ENCODE measurements at places on chromosomes 4 and X. TPM values are rescaled to one million over a fixed set of nuclear protein-coding genes. Genes with fewer than 3 reads are reported as not detected.
A peak's percentile ranks its signal among the peaks of the same experiment; 100 is the strongest.

DNA sequence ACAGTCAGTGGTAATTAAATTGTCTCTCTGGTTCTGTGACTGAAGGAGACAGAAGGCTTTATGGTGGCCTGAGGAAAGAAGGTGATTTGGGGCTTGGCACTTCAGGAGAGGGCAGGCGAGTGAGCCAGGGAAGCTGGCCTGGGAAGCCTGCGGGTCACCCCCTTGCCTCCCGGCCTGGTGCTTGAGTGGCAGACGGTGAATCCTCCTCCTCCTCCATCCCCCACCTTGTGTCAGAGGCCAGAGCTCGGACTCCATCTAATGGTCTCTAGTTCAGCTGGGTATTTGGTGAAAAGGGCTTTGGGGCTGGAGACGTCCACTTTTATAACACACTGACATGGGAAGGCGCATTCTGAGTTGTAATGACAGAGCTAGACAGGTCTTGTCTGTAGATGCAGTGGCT lies 8.7 kb downstream of the TMEM187 start:
- no peak for DNase-seq

DNA sequence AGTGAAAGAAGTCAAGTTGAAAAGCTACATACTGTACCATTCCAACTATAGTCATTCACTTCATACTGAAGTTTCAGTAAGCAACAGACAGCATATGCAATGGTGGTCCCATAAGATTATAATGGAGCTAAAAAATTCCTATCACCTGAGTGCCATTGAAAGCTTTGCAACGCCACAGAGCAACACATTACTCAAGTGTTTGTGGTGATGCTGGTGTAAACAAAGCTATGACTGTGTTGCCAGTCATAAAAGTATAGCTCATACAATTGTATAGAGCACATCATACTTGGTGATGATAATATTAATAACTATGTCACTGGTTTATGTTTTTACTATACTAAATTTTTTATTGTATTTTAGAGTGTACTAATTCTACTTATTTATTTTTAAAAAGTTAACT lies 78.9 kb downstream of the NAF1 start:
- DNase-seq: no peak

DNA sequence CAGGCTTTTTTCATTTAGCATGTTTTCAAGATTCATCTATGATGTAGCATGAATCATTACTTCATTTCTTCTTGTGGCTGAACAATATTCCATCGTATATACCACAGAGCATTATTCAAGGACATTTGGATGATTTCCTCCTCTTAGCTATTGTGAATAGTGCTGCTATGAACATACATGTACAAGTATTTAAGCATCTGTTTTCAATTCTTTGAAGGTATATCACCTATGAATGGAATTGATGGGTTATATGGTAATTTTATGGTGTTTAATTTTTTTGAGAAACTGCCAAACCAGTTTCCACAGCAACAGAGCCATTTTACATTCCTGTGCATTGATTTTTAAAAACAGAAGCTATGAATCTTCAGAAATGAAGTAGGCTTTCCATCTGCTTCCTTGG lies 36.1 kb upstream of the WDR19 start:
- no peak for DNase-seq

GRCh38 chr4:6106156-6106555 lies 87.9 kb upstream of the C4orf50 start:
- DNase-seq: no peak

- no peak for DNase-seq
Observed at GRCh38 chr4:172011196-172011595, 198.0 kb downstream of the GALNTL6 start.

DNA sequence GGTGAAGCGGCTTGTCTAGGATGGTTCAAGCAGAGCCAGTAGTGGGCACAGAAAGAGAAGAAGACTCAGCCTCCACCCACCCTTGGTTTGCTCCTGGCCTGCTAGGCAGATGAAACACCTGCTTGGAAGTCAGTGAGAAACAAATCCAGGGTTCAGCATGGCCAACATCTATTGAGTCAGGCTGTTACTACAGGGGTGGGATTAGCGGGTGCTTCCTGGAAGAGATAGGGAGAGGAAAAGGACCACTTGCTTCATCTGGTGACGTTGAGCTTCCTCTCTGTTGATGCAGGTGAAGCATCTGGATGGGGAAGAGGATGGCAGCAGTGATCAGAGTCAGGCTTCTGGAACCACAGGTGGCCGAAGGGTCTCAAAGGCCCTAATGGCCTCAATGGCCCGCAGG lies 3.0 kb downstream of the MAGED2 start:
- DNase-seq: no peak

- no peak for DNase-seq
Observed at GRCh38 chr4:119317990-119318389, 3.9 kb downstream of the FABP2 start.

DNA sequence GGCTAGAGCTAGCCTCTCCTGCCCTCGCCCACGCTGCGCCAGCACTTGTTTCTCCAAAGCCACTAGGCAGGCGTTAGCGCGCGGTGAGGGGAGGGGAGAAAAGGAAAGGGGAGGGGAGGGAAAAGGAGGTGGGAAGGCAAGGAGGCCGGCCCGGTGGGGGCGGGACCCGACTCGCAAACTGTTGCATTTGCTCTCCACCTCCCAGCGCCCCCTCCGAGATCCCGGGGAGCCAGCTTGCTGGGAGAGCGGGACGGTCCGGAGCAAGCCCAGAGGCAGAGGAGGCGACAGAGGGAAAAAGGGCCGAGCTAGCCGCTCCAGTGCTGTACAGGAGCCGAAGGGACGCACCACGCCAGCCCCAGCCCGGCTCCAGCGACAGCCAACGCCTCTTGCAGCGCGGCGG lies at the start of gene AR:
AR (plus strand) TSS at position 204 of the 400 bp plus-strand sequence. CDS start 1,126 bp downstream, outside the sequence.
- peak; percentile 0 for DNase-seq

DNA sequence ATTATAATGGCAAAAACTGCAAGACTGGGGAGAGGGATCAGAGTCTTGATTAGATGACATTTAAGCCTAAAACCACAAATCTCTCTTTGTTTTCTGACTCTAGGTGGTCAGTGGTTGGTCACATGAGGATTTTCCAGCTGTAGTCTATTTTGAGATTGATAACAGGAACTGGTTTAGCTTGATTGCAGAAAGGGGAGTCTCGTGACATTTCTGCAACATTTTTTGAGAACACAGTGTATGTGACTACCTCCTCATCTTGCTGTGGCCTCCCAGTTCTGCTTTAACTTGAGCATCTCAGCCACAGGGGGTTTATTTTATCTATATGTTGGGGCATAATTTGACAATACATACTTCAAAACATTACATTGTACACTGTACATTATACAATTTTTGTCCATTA lies 726.4 kb upstream of the MAGEB2 start:
- DNase-seq: no peak

- DNase-seq: no peak
Observed at GRCh38 chrX:40875476-40875875, 140.1 kb upstream of the MED14 start.

DNA sequence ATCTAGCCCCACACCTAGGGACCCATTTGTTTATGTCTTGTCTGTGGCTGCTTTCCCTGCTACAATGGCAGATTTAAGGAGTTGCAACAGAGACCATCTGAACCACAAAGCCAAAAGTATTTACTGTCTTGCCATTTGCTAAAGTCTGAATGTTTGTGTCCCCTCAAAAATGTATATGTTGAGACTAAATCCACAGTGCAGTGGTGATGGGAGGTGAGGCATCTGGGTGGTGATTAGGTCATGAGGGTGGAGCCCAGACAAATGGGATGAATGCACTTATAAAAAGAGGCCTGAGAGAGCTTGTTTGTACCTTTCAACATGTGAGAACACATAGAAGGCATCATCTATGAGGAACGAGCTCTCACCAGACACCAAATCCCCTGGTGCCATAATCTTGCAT lies 137.3 kb downstream of the TMEM144 start:
- DNase-seq: peak; percentile 55

DNA sequence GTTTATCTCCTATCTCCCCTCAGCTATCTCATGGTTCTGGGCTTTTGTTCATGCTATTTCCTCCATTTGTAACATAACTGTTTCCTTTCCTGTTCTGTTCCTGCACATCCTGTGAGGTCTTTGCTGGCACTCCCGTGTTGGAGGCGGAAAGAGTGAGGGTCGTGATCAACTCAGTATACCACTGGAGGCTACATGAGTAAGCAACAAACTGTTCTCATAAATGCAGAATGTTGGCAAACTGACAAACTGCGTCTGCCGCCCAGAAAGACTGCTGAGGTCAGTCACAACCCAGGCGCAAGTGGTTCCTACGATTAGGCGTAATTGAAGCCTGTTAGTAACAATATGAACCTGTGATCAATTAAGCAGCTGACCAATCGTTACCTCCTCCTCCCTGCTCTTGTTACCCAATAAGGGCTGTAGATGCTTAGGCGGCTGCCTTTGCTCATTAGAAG lies 48.8 kb downstream of the C4orf33 start:
- DNase-seq: no peak

DNA sequence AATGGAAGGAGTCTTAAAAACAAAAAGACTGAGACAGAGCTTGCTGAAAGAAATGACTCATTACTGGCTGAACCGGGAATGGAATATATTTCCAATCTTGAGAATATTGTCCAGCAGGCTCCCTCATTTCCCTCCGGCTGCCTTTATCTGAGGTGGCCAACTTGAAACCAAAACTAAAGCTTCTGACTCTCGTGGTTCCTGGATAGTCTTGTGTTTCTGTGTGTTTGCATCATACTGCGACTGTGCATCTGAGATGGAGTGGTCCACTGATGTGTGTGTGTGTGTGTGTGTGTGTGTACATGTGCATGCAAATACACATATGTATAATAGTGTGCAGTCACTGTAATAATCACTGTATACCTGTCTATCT lies 145.6 kb upstream of the SCML1 start:
- DNase-seq: no peak

- DNase-seq: no peak
Observed at GRCh38 chrX:107563824-107564223, 64.5 kb upstream of the PRPS1 start.

DNA sequence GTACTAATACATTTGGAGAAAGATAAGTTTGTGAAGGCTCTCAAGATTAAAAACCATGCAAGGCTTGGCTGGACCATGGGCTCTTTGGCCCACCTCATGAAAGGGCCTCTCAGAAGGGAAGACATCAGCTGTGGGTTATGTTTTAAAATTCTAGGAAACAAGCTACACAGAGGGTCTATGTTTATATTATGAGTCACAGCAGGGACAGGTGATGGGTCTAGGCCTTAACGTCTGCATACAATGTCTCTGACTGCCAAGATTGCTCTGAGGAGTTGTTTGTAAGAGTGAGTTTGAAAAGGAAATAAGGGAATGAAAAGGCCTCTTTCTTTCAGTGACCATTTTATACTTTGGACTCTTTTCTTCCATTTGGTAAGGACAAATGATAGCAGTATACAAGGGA lies 77.0 kb upstream of the ARMCX2 start:
- DNase-seq: no peak

GRCh38 chr4:146949559-146949958 lies 3.9 kb upstream of the TTC29 start:
- no peak for DNase-seq

- no peak for DNase-seq
Observed at GRCh38 chrX:154727871-154728270, 23.0 kb downstream of the GAB3 start.

DNA sequence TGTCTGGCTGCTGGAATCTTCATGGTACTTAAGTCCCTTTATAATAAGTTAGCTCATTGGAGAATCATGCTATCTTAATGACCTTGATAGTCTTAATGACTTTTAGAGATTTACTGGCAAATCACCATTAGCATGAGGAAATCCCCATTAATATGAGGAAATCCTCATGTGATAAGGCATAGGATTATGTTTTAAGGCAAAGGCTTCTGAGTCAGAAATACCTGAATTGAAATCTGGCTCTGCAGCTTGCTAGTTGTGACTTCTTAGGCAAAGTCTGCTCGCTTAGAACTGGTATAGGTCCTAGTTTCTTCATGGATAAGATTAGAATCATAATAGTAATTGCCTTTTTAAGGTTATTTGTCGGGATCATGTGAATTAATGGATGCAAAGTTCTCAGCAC lies 190.2 kb upstream of the BANK1 start:
- DNase-seq: peak; percentile 76

GRCh38 chrX:123486297-123486696 lies 246.6 kb downstream of the THOC2 start:
- no peak for DNase-seq

- DNase-seq: peak; percentile 12
Observed at GRCh38 chr4:66300336-66300934, 630.1 kb upstream of the EPHA5 start.

DNA sequence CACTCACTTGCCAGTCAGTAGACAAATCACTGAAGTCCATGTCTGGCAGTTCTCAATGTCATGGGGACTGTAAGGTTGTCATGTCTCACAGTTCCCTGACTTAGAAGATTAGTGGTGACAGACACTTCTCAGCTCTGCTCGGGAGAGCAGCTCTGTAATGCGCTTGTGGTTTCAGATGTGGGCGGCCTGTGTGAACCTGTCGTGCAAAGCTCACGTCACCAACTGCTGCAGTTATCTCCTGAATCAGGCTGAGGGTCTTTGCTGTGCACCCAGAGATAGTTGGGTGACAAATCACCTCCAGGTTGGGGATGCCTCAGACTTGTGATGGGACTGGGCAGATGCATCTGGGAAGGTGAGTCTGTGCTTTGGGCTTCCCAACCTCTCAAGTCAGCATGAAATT lies at the start of gene IL9R:
IL9R (plus strand) TSS at position 261 of the 400 bp plus-strand sequence; CDS start at position 325, 64 bp downstream.
- no peak for DNase-seq

DNA sequence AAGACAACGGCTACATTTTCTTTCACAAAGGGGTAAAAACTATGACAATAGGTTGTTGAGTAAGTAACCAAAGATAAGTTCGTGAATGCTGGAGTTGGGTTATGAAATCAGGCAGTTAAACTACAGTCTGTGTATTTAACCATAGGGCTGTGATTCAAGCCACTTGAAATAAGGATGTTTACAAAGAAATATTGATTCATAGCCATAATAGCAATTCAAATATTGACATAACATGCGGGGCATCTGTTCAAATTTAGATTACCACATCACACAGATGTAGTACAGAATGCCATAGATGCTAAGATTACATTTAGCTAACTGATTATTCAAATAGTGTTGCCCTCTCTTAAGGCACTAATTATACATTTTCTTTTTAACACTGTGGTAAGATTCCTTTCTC lies 364.1 kb downstream of the FSTL5 start:
- no peak for DNase-seq

Gene TLR3
- 6.9 TPM for total RNA-seq

Gene AMER1
- total RNA-seq: 3.0 TPM

Gene PRSS12
- 22.8 TPM for total RNA-seq

Gene BEX3
- total RNA-seq: 159 TPM

Gene PRDM8
- 7.5 TPM for total RNA-seq

Gene SYTL4
- 3.7 TPM for total RNA-seq

Gene GRIA3
- not detected for total RNA-seq

Gene SLC49A3
- total RNA-seq: 0.11 TPM
